ENCODE measurements at places on chromosomes 1 and 21.
A peak's percentile ranks its signal among the peaks of the same experiment; 100 is the strongest.

DNA sequence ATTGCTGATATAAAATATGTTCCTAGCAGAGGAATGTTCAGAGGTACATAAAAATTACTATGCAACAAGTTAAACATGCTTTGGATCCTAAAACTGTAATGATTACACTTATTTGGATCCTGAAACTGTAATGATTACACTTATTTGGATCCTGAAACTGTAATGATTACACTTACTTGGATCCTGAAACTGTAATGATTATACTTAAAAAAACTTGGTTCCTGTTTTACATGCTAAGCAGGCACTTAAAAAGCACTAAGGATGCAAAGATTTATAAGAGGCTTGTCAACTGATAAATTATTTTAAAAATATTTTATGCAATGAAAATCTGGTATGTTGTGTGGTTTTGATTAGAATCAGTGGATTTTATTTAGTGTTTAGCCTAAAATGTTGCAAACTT, 47.7 kb downstream of the ZNHIT6 start:
- DNase-seq = no peak

GRCh38 chr1:163436140-163436812, 114.5 kb downstream of the NUF2 start:
- DNase-seq = no peak

- DNase-seq = no peak
These were observed 70.9 kb downstream of the WDR64 start for GRCh38 chr1:241722947-241723346.

DNA sequence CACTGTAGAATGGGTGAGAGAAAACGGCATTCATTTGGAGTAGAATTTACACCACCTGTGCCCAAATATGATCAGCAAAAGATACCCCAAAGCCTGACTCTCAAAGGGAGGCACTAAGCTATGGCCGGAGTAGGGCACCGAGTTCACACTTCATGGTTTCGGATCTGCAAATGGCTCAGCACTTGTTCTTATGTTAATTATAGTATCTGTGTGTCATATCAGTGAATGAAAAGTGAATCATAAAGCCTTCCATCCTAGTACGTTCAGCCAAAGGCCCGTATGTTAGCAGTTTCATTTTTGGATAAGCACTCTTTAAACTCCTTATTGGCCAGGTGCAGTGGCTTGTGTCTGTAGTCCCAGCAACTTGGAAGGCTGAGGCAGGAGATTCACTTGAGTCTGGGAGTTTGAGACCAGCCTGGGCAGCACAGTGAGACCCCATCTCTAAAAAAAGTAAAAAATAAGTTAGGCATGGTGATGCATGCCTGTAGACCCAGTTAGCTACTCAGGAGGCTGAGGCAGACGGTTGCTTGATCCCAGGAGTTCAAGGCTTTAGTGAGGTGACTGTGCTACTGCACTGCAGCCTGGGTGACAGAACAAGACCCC, 4.9 kb upstream of the CORT start:
- no peak for DNase-seq

DNA sequence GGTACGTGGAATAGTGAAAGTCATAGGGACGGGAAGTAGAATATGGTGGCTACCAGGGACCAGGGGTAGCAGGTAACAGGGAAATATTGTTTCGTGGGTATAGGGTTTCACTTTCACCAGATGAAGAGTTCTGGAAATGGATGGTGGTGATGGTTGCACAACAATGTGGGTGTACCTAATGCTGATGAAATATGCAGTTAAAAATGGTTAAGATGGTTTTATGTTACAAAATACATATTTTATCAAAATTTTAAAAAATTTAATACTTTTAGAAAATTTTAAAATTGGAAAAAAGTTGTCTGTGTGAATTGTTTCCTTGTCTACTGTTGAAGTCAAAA, 55.5 kb upstream of the TLR5 start:
- no peak for DNase-seq

GRCh38 chr1:15762546-15762945, 4.0 kb downstream of the FBLIM1 start:
- DNase-seq = no peak

GRCh38 chr1:182229451-182229850, 162.1 kb downstream of the GLUL start:
- DNase-seq = no peak

GRCh38 chr21:45643021-45643980, at the start of gene PCBP3:
TSS of gene PCBP3 (plus strand) at chr21:45643725. CDS start at chr21:45850086, 206,361 bp downstream.
- peak; percentile 98 for DNase-seq

GRCh38 chr1:7284839-7285435, 486.2 kb upstream of the VAMP3 start:
- DNase-seq = no peak

DNA sequence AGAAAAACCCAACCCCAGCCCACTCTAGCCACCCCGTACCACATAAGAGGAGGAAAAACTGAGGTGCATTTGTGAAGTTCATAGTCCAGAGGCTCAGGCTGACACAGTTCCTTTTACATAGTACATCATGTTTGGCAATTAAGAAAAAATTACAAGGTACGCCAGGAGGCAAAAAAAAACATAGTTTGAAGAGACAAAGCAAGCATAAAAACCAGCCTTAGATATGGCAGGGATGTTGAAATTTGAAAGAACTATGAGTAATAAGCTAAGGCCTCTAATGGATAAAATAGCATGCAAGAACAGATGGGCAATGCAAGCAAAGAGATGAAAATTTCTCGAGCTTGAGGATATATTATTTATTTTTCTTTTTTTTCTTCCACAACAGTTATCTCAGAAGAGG, 31.9 kb downstream of the MIXL1 start:
- no peak for DNase-seq

GRCh38 chr1:32353886-32354570, 8.3 kb downstream of the FAM229A start:
- no peak for DNase-seq

DNA sequence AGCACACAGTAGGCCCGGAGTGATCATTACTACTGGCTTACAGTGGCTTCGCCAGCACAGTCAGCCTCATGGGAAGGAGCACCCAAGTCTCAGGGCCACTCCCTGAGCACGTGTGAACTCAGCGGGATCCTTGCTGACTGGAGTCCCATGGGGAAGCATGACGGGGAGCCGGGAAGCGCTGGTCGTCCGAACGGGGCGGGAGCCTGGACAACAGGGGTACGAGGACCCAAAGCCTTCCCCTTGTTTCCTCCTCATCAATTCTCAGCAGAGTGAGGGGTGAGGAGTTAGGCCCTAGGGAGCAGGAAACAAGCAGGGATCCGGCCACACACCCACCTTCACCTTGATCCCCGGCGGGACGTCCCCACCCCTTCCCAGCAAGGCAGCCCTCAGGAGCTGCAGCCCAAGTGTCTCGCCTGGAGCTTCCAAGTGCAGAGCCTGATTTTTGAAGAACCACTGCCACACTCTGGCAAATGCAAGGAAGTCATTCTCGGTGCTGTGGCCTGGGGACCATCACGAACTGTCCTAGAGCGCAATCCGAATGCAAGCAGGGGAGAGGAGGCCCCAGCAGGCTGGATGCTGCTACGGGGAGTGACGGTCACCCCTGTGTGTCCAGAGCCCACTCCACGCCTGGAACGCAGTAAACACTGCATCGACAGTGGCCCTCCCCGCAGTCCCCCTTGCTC, 35.5 kb downstream of the TOMM20 start:
- peak; percentile 23 for DNase-seq

GRCh38 chr1:77882411-77882810, 6.0 kb upstream of the NEXN start:
- no peak for DNase-seq

DNA sequence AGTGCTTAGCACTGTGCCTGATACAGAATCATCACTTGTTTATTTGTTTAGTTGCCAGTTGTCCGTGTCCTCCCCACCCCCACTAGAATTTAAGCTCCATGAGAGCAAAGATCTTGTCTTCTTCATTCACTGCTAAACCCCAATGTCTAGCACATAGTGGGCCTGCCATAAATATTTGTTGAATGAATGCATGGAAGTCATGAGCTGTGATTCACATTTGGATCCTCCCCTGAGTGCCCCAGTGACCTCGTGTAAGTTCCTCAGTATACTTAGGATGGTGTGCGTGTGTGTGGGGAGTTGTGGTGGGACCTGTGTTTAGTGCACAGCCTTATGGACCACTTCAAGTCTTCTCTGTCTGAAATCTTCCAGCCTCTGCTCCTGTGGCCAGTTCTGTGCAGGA, 23.1 kb downstream of the IER5 start:
- no peak for DNase-seq

GRCh38 chr1:228781161-228781808, 46.0 kb downstream of the RHOU start:
- DNase-seq = no peak

- no peak for DNase-seq
These were observed 11.7 kb downstream of the STX12 start for GRCh38 chr1:27784700-27785099.

GRCh38 chr1:22618056-22618455, 18.4 kb upstream of the C1QA start:
- DNase-seq = no peak

DNA sequence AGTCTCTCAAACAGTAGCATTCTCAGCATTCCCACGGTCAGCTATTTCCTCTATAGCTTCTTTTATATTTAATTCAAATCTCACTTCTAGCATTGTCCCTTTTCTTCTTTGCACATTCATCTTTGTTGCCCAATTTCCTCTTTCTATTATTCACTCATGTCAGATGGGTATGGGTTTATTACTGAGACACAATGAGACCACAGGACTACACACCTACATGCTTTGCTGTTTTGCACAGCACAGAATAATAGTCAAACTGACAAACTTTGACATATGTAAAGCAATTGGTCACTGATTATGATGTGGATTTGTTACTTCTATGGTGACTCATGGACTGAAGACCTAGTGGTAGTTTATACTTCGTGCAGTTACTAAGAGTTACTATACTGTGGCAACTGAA, 5.8 kb upstream of the CD1C start:
- DNase-seq = no peak

- no peak for DNase-seq
These were observed 100.0 kb upstream of the RAB4A start for GRCh38 chr1:229170778-229171505.

- DNase-seq = peak; percentile 60
These were observed 124.5 kb downstream of the ZNF648 start for GRCh38 chr1:181936768-181937581.

DNA sequence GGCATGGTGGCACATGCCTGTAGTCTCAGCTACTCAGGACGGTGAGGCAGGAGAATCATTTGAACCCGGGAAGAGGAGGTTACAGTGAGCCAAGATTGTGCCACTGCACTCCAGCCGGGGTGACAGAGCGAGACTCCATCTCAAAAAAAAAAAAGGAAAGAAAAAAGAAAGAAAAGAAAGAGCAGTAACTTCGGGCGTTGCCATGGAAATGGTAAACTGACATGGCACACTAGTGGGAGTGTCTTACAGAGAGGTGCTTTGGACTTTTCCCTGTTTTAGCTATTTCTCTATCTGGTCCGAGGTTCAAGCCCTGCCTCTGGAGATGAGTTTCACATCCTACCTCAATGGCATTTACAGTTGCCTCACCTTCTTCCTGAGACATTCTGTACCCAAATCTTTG, 23.1 kb upstream of the PPT1 start:
- DNase-seq = no peak

GRCh38 chr1:57036641-57037579, 71.1 kb upstream of the C8B start:
- no peak for DNase-seq

Data from activated naive CD4-positive, alpha-beta T cell treated with anti-CD3 and anti-CD28 coated beads, Interleukin-2, amount 10 ng/mL, durations not matched to agents 7 days and 5 days (primary cell).